ENCODE measurements at places on chromosomes 5 and 9.

DNA sequence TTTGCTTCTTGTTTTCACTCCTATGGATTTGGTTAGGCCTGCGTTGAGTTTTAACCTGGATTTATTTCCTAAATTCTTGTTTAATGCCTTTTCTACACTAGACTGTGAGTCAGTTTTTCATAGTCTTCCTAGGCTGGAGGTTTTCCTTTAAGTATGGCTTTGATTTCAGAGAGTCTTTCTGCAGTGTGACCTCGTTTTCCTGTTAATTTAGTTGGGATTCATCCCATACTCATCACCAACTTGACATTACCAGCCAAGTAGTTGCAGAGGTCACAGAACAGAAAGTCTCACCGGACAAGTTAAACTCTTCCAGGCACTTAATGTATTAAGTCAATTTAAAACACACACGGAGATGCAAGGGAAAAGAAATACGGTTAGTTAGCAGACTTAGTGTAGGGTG lies 29.7 kb upstream of the AUH start:
- no peak for DNase-seq

- DNase-seq, result no peak
These were observed 6.8 kb downstream of the HAND1 start for GRCh38 chr5:154470947-154471870.

DNA sequence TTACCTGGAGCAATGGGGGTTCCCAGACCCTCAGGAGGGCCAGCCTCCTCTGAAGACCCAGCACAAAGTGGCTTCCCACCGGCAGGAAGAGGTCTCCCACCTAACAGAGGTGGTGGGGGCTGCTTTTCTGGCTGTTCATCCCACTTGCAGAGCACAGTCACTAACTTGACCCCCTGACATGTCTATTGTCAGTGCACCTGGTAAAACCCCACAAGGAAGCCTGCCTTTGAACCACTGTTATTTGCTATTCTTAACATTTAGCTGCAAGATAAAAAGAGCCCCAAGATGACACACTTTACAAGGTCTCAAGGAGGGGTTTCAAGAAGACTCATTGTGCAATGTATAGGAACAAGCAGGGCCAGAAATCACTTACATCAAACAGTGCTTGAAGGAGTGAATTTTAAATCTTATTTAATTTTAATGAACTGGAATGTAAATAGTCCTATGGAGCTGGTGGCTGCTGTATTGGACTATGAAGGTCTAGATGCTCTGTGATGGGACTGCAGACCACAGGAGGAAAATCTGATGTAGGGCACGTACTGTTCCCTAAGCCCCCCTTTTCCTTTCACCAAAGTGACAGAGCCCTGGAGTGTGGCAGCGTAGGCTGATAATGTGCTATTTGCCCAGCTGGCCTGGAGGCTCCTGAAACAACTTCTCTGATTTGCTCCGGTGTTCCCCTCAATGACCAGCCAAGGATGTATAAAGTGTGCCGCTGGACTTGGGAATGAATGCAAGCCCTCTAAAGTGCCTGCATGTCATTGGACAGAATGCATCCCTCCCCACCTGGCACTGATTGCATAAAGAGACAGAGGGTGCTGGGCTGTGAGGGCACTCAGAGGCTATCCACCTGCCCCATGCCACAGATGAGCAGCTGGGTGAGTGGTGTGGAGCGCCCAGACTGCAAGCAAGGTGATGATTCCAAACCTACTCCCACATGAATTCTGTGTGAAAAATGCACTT lies 80.2 kb downstream of the PTPN3 start:
- no peak for DNase-seq

- DNase-seq, result no peak
These were observed 243.0 kb upstream of the SLC24A2 start for GRCh38 chr9:20031836-20032235.

GRCh38 chr5:180866985-180867384 lies 5.9 kb upstream of the ZFP62 start:
- DNase-seq, result no peak

DNA sequence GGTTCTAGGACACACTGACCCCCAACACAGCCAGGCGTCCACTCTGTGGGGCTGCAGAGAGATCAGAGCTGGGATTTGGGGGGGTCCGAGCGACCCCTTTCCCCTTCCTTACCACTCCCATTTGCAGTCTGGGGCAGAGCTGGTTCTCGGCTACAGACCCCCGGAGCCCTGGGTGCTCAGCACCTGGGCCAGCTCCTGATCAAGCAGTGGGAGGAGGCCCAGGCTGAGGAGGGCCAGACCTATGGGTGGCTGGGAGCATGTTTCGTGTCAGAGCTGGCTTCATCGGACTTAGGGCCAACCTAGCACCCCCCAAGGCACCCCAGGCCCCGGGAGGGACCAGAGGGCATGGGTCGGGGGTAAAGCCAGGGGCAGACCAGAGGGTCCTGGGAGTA lies 7.6 kb downstream of the GRIN1 start:
- DNase-seq, result no peak

- no peak for DNase-seq
These were observed 170.0 kb downstream of the AOPEP start for GRCh38 chr9:94896512-94896911.

- no peak for DNase-seq
These were observed 15.8 kb upstream of the ABO start for GRCh38 chr9:133290751-133291302.

- no peak for DNase-seq
These were observed 1.5 kb downstream of the PAPPA start for GRCh38 chr9:116154976-116155697.

GRCh38 chr5:13552361-13552760 lies 392.1 kb downstream of the DNAH5 start:
- DNase-seq, result no peak

GRCh38 chr9:93209097-93209496 lies 25.2 kb downstream of the WNK2 start:
- DNase-seq, result no peak

- DNase-seq, result no peak
These were observed 192.1 kb downstream of the SPATA31D1 start for GRCh38 chr9:82180711-82181110.

DNA sequence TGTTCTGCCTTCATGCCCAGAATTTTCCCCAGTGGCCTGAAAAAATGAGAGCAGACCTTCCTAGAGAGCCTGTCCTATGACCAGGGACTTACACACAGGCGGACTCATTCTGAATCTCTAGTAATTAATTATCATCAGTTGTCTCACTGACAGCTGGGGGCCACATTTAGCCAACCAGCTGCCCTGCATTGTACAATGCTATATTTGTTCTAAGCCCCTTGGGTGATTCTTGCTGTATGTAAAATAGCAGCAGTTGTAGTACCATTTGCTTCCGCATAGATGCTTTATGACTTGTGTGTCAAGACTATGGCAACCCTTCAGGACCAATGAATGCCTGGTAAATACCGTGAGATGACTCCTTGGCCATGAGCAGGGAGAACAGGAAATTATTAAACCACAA lies 415.4 kb upstream of the SEMA6A start:
- no peak for DNase-seq

DNA sequence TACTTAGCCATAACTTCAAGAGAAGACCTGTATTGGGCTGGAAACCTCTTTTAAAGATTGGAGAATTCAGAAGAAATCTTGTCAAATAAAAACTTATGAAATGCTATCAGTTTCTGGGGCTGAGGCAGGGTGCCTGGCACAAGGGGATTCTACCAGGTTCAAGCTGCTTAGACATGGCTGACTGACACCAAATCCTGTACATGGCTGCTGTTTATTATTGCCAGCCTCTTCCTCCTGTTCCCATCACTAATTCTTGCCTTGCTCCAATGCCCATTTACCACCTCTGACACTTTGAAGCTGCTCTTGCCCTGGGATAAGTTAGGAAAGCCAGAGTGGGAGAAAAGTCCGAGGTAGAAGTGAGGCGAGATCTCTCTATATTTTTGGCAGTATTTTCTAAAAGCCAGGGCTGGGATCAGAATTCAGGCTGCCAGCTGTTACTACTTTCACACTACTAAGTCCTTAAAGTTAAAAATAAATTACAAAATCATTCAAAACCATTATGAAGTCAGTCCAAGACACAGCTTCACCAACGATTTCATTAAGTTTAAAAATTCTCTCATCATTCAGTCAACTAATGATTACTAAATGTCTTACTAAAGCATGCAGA lies 66.3 kb upstream of the TNFAIP8 start:
- DNase-seq, result no peak

DNA sequence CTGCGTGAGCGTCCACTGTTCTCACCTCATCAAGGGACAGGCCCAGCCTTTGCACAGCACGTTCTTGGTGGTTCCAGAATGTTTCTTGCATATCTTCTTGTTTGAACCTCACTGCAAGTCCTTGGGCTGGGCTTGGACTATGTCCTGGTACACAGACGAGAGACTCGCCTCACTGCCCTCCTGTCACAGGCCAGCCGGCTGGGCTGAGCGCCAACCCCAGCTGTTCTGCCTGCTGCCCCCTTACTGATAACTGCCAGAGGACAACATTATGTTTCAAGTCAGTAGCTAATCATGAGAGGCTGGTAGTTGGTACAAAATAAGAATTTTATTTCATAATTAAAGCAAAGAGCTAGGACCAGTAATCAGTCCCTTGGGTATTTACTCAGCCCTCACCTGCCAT lies 52.8 kb upstream of the LRRTM2 start:
- no peak for DNase-seq

DNA sequence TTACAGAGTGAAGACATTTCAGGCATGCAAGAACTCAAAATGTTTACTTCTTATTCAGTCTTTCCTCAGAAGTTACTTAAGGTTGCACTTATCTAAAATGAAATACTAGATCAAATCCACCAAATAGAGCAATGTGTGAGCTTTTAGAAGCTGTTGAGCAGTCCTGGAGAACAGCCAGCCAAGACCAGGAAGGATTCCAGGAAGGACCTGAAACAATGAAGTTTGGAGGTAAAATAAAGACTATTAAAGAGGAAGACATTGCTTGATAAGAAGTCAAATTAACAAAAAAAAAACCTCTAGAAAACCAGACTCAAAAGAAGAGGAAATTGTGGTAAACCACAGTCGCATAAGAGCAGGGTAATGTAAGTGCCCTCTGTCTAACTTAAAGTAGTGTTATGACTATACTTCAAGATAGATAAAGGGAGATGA lies 156.2 kb upstream of the S1PR3 start:
- DNase-seq, result no peak

- DNase-seq, result no peak
These were observed 18.7 kb downstream of the INIP start for GRCh38 chr9:112699230-112699629.

DNA sequence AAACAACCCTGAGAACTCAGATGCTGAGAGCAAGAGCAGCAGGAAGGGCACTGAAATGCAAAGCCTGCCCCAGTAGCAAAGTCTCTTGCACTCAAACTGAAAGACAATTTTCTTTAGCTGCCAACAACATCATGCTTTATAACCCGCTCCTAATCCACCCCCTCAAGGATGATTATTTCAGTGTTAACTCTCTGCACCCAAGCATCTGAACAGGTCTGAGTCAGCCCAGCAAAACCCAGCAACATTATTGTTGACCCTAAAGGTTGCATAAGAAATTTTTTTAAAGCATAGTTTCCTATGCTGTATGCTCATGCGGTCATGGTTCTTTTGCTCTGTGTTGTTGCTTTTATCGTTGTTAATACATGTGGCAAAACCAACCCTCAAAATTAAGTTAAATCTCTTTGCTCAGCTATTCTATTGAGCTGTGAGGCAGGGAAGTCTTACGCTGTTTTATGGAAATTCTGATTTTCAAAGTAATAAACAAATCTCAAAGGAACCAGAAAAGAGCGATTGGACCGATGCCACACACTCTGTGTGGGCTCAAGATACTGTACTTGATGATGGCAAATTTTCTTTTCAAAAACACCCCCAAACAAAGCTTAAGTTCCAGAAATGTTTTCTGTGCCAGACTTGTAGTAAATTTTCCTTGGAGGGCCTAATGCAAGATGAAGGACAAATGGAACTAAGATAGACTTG lies 440.6 kb upstream of the MPDZ start:
- no peak for DNase-seq

DNA sequence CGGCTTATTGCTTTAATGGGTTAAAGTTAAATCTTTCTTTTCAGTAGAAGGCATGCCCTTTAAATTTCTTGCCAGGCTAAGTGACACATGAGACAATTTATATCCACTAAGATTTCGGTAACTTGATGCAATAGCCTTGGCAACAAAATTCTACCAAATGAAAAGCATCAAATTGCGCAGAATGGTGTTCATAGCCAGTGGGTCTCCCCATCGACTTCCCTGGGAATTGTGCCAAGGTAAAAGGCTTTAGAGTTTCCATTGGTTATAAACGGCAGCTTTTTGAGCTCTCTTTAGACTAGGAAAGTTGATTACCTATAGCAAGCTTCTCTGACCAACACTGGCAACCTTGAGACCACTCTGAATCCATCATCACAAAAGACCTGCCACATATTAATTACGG lies 358.4 kb downstream of the ARRDC3 start:
- no peak for DNase-seq

GRCh38 chr5:130520211-130520610 lies 615.9 kb downstream of the CHSY3 start:
- no peak for DNase-seq

GRCh38 chr5:112049738-112050137 lies 292.7 kb upstream of the NREP start:
- DNase-seq, result no peak
